NCI-H510A (cell line): ENCODE measurements at places on chromosomes 6 and 20.

GRCh38 chr6:90960324-90960723 is 373.5 kb upstream of the MAP3K7 start:
- DNase-seq, result no peak

GRCh38 chr6:154537511-154538325 is 27.2 kb upstream of the CNKSR3 start:
- DNase-seq, result no peak

DNA sequence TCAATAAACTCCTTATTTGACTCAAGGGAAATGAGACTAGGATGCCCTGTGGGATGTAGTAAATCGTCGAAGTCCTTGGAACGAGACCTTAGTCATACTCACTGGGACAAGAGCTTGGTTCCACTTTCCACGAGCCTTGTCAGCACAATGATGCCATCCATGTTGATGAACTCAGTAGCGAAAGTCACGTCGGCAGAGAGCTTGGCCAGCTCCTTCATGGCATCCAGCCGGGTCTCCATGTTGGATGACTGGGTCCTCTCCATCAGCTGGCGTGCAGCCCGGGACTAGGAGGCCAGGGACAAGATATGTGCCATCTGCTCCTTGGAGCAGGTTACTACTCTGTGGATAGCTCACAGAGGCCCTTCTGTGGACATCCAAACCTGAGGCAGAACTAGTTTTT is 17.5 kb downstream of the ELMO2 start:
- no peak for DNase-seq

DNA sequence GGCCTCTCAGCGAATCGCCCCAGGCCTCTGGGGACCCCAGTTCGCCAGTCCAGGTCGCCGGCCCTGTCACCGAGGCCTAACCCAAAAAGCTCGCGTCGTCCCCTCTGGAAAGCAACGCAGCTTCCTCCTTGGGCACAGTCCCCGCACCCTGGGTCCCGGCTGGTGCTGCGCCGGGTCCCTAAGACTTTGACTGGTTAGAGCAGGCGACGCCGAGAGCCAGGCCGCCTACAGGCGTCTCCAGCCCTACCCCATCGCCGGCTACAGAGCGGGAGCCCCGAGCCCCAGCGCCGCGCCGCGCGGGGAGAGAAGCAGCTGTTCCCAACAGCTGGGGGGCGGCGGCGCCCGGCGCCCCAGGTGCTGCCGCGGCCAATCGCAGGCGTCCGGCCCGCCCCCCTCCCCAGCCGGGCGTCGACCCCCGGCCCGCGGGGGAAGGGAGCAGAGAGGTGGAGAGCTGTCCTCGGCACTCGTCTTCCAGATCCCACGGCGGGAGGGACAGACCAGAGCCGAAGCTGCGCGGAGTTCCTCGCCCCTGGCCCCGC is 540 bp upstream of the RBM24 start:
- DNase-seq, result no peak

DNA sequence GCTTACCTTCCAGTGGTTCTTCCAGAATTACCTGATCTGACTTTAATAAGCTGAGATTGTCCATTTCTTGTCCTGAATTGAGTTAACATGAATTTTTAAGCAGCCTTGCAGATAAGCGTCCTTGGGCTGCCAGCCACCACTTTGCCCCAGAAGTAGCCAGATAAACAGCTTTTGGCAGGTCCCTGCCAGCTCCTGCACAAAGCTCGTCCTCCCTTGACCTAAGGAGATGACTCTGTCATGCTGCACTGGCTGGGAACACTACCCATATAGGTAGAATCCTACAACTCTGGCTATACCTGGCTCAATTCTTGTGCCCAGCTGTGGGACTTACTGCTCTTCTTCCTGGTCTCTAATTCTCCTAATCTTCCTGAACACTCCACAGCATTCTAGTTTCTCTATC is 39.6 kb upstream of the AAR2 start:
- DNase-seq, result no peak

DNA sequence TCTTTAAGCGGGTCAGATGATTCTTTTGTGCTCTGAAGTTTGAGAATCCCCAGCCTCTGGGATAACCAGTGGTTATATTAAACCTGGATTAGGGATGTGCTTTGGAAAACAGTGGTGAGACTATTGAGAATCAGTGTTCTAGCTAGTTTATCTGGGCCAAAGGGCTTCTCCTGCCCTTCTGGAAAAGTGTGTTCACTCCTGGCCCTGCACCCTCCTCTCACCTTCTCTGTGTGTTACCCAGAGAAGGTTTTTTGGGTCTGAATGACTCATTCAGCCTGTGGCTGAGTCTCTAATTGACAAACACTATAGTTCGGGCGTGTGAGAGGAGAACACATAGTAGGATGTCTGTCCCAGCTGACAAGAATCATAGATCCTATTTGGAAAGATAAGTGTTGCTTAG is 66.7 kb downstream of the LRRC1 start:
- no peak for DNase-seq

GRCh38 chr6:160222491-160222890 is 36.1 kb downstream of the SLC22A2 start:
- no peak for DNase-seq

DNA sequence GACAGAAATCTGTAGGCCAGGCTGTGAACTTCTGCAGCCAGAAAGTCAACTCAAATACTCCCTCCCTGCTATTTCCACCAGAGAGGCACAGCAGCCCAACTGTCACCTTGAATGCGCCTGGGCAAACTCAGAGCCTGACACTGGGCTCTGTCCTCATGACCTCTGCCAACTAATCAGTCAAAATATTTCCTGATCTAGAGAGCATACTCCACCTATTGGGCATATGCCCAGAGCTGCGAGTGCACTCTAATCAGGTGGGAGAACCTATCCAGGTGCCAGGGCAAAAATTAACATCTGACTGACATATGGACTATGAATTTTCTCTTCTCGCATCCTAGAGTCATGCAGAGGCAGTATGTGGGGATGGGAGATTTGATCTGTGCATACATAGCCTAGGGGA is 406.3 kb upstream of the RUNX2 start:
- DNase-seq, result no peak

DNA sequence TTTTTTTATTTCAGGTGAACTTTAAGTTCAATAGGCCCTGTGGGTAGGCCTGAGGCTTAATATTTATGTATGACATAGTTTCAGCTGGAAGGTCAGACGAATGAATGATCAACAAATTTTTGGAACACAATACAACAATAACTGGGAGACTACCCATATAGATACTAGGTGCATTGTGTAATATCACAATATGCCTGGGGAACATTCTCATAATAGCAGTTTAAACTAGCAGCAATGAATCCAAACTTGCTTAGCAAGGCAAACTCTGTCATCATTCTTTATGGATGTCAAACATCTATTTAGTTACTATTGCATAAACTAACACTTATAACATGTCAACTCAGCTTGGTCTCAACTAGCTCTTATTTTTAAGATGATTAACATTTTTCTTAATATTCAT is 49.3 kb downstream of the ELOVL4 start:
- no peak for DNase-seq

DNA sequence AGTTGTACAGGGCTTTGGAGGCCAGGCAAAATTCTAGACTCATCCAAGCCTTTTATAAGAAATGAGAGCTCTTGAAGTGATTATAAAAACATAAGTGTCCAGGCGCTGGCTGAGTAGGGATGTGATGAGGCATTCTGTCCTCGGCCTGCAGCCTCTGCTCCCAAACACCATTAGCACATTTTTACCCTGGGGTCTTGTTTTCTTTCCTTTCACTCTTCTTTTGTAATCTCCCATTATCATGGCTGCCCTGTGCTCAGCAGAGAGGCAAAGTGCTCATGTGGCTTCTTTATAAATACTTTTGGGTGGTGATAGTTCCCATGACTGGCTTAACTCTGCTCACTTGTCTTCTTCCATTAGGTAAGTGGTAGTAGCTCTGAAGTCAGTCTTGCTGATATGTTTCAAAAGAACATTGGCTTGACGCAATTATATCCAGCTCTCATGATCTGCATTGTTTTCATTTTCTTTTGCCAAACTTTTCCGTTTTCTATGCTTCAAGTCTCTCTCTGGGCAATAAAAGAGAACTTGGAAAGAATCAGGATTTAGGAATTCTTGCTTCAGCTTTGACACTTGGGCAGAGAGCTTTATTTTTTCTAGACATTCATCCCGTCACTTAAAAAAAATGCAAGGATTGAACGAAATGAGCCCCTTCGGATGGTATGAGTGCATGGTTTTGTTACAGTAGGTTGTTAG is 61.1 kb downstream of the CAP2 start:
- no peak for DNase-seq

DNA sequence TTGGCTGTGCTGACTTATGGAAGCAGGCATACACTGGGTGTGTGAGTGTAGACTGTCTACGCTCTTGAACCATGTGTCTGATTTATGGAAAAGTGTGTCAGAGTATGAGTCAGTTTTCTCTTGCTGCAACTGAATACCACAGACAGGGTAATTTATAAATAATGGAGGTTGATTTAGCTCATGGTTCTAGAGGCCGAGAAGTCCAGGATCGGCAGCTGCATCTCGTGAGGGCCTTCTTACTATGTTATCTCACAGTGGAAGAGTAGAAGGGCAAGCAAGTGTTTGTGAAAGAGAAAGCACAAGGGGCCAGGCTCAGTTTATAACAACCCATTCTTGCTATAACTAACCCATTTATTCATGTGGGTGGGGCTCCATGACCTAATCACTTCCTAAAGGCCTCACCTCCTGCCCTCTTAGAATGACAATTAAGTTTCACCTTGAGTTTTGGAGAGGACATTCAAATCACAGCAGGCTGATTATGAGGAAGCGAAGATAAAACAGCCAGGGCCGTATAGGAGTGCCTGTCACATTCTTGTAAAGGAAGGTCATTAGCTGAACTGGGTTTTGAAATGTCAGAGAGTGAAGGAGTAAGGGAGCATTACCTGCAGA is 6.7 kb downstream of the GPR31 start:
- DNase-seq, result no peak
